Muscle of arm (tissue), 14 donors: ENCODE measurements at places on chromosomes 2 and 18. TPM values are rescaled to one million over a fixed set of nuclear protein-coding genes. Genes with fewer than 3 reads are reported as not detected.

GRCh38 chr2:127365211-127365643 is 22.5 kb downstream of the MAP3K2 start:
- no peak for DNase-seq

GRCh38 chr18:34659579-34660517 is 50.2 kb upstream of the DTNA start:
- DNase-seq: peak; percentile 49

DNA sequence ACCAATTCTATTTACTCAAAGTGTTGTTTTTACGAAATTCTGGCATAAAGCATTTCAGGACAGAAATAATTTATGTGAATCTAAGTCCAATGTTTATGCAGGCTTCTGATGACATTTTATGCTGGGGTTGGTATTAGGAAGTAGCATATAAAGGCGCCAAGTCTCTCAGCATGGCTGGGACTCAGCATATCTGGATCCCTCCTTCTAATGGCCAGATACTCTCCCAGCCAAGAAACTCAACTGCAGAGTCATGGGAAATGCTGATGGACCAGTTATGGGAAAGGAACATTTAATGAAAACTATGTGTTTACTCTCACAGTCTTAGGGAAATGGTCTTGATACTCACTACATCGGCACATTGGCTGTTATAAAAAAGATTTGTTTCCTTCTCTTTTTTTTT is 392.2 kb downstream of the ARHGAP15 start:
- DNase-seq: no peak

DNA sequence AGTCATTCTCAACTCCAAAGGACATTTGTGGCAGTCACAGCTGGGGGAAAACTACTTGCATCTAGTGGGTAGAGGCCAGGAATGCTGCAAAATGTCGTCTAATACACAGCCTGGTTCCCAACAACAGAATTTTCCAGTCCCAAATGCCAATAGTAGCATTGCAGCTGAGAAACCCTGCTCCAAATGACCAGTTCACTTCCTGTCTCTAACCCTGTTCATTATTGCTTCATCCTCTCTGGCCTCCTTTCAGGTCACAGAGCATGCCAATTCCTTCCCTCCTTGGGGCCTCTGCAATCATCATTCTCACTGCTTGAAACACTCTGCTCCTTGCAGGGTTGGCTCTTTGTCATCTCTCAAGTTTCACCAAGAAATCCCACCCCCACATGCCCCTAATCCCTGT is 139.1 kb downstream of the IRS1 start:
- DNase-seq: peak; percentile 83

- no peak for DNase-seq
These were observed 2.9 kb downstream of the HK2 start for GRCh38 chr2:74836675-74837401.

B4GALT6 gene
- polyA plus RNA-seq: not detected

RASGRP3 gene
- polyA plus RNA-seq: 41.2 TPM

LYG1 gene
- 2.2 TPM for polyA plus RNA-seq

RIOK3 gene
- 61.9 TPM for polyA plus RNA-seq
